ENCODE measurements at places on chromosomes 16 and 17. TPM values are rescaled to one million over a fixed set of nuclear protein-coding genes. Genes with fewer than 3 reads are reported as not detected.

GRCh38 chr16:89697161-89697615, 4.3 kb downstream of the SPATA2L start:
- H3K27ac ChIP-seq = no peak overlapping the region
- no peaks in the 10 kb centered on the region for H3K27me3 ChIP-seq
- no peak for DNase-seq
- H3K36me3 ChIP-seq = peaks cover 18% of the 10 kb centered on the region
- H3K4me3 ChIP-seq = no peak overlapping the region
- peaks cover 31% of the 10 kb centered on the region for H3K4me1 ChIP-seq

- no peaks in the 10 kb centered on the region for H3K27me3 ChIP-seq
- H3K36me3 ChIP-seq = no peaks in the 10 kb centered on the region
- no peak overlapping the region for H3K4me3 ChIP-seq
- peak overlapping the region; percentile 87 for H3K27ac ChIP-seq
Measured at GRCh38 chr17:64984181-64984580, 64.9 kb upstream of the LRRC37A3 start.

- H3K36me3 ChIP-seq = no peaks in the 10 kb centered on the region
- no peak overlapping the region for H3K4me3 ChIP-seq
- H3K27me3 ChIP-seq = no peaks in the 10 kb centered on the region
- H3K27ac ChIP-seq = no peak overlapping the region
Measured at GRCh38 chr17:28255616-28256015, 63.4 kb upstream of the TMEM97 start.

DNA sequence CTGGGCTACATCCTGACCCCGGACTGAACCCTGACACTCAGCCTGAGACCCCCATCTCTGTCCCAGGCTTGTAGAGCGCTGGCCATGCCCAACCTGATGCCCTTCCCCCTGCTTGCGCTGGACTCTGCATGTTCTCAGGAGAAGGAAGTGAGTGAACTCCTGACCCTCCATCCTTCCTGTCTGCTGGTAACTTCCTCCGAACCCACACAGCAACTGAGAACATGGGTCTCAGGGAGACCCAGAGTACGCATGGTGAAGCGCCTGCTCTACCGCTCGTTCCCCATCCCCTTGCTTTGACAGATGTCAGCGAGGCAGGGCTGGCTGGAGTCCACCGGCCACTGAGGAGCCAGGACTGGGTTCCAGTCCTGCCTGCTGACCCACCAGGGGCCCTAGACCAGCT, 6.1 kb downstream of the CAMKK1 start:
- peaks cover 37% of the 10 kb centered on the region for H3K36me3 ChIP-seq
- no peak for DNase-seq
- no peaks in the 10 kb centered on the region for H3K27me3 ChIP-seq
- no peak overlapping the region for H3K4me3 ChIP-seq
- H3K4me1 ChIP-seq = peaks cover 60% of the 10 kb centered on the region

DNA sequence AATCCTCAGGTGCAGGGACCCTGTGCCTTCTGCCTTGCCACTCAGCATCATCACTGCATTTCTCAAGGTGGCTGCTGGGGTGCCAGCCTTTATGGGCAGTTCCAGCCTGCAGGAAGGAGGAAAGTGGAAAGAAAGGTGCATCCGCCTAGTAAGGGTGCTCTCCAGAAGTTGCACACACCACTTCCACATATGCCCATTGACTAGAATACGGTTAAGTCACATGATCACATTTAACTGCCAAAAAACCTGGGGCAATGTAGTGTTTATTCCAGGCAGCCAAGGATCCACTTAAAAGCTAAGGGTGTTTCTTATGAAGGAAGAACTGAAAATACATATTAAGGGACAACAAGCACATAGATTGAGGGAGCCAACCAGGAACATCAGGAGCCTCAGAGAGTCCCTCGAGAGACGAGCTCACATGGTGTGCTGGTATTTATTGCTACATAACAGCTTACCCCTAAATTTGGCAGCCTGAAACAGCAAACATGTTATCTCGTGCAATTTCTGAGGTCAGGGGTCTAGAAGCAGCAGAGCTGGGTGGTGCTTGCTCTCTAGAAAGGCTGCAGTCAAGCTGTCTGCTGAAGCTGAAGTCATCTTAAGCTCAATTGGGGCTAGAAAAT, 52.0 kb upstream of the MMP2 start:
- no peak overlapping the region for H3K4me3 ChIP-seq
- H3K27ac ChIP-seq = peak overlapping the region; percentile 51
- H3K36me3 ChIP-seq = no peaks in the 10 kb centered on the region
- H3K27me3 ChIP-seq = no peaks in the 10 kb centered on the region
- no peak for DNase-seq
- peaks cover 4% of the 10 kb centered on the region for H3K4me1 ChIP-seq

GRCh38 chr16:67445913-67446907, 15.3 kb downstream of the HSD11B2 start:
- no peak for DNase-seq
- H3K36me3 ChIP-seq = peaks cover 9% of the 10 kb centered on the region

DNA sequence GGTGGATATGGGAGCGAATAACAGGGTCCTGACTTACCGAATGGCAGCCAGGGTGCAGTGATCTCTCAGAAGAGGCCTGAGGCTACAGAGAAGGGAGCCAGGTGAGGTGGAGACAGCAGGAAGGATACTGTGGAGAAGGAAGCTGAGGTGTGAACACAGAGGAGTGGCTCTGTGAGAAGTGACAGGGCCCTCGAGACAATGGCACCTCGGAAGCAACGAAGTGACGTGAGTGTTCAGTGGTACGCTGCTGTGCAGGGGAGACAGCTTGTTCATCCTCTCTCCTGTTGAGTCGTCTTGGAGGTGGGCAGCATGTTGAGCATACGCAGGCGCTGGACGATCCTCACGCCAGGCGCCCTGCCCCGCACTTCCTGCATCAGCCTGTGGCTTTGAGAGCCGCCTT, 390.3 kb downstream of the CPPED1 start:
- H3K4me3 ChIP-seq = no peak overlapping the region
- H3K27me3 ChIP-seq = no peaks in the 10 kb centered on the region
- H3K27ac ChIP-seq = no peak overlapping the region
- DNase-seq = no peak
- H3K36me3 ChIP-seq = peaks cover 4% of the 10 kb centered on the region
- H3K4me1 ChIP-seq = no peaks in the 10 kb centered on the region

- H3K36me3 ChIP-seq = no peaks in the 10 kb centered on the region
- no peak overlapping the region for H3K27ac ChIP-seq
- H3K4me1 ChIP-seq = no peaks in the 10 kb centered on the region
- H3K4me3 ChIP-seq = no peak overlapping the region
- DNase-seq = no peak
Measured at GRCh38 chr17:27870345-27870744, 22.8 kb downstream of the LYRM9 start.

GRCh38 chr16:86857807-86858206, 279.5 kb downstream of the FOXL1 start:
- no peaks in the 10 kb centered on the region for H3K36me3 ChIP-seq
- no peaks in the 10 kb centered on the region for H3K27me3 ChIP-seq
- H3K4me1 ChIP-seq = no peaks in the 10 kb centered on the region

- H3K4me1 ChIP-seq = peaks cover 15% of the 10 kb centered on the region
- no peaks in the 10 kb centered on the region for H3K36me3 ChIP-seq
- no peak overlapping the region for H3K4me3 ChIP-seq
- DNase-seq = no peak
Measured at GRCh38 chr17:50266384-50267073, 7.7 kb upstream of the TMEM92 start.

DNA sequence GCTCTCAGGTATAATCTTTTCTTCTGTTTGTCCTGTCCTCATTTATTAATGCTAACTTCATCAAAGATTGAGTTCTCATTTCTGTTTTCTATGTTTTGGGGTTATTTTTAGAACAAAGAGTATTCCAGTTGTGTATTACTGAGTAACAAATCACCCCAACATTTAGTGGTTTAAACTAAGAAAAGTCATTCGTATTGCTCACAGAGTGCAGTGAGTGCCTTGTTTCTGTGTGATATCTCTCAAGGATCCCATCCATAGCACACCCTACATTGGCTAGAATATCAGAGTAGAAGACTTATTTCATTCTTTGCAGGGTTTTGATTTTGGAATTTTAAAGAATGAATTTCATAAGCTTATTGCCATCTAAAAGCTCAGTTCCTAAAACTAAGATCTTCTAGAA, 72.1 kb downstream of the VMP1 start:
- H3K4me3 ChIP-seq = no peak overlapping the region
- peaks cover 16% of the 10 kb centered on the region for H3K4me1 ChIP-seq
- H3K27me3 ChIP-seq = no peaks in the 10 kb centered on the region
- H3K27ac ChIP-seq = peak overlapping the region; percentile 8
- peaks cover 12% of the 10 kb centered on the region for H3K36me3 ChIP-seq

DNA sequence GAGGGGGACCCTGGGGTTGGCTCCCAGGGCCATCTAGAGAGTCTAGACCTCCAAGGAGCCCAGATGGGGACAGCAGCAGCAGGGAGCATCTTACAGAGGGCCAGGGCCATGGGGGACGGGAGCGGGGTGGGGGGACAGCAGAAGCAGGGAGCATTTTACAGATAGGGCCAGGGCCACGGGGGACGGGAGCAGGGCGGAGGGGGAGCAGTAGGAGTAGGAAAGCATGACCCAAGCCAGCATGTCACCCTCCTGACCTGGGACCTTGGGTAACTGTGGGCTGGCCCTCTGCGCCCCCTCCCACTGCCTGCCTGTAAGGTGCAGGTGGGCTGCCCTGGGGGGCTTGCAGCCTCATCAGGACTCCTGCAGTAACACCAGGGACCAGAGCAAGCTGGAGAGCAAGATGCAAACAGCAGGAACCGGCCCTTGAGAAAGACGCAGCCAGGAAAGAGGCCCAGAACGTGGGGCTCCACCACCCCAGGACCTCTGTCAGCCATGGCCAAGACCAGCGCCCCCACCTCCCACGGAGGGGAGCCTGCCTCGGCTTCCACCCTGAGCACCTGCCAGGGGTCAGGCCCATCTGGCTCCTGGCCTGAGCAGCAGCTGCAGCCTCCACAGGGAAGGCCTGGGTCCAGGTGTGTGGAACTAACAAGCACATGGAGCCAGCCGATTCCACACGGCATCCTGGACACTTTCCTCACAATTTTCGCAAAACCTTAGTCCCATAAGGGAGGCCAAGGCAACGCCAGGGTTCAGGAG, 2.4 kb downstream of the ZNF598 start:
- H3K27me3 ChIP-seq = no peaks in the 10 kb centered on the region
- peak overlapping the region; percentile 94 for H3K27ac ChIP-seq
- H3K4me1 ChIP-seq = peaks cover 71% of the 10 kb centered on the region

- peaks cover 6% of the 10 kb centered on the region for H3K36me3 ChIP-seq
- peak overlapping the region; percentile 81 for H3K4me3 ChIP-seq
- H3K27ac ChIP-seq = peak overlapping the region; percentile 85
- no peak for DNase-seq
- peaks cover 42% of the 10 kb centered on the region for H3K4me1 ChIP-seq
Measured at GRCh38 chr16:2969545-2970521, 685 bp downstream of the PAQR4 start.

GRCh38 chr17:81527591-81528383, at the start of gene FSCN2:
FSCN2 (plus strand) TSS chr17:81528377; CDS start chr17:81528532, 155 bp downstream.
- no peak within 1 kb of the TSS for H3K4me3 ChIP-seq
- peaks cover 18% of the 10 kb centered on the region for H3K27me3 ChIP-seq
- no peak for DNase-seq
- no peak within 1 kb of the TSS for H3K27ac ChIP-seq
- no peaks in the 10 kb centered on the region for H3K4me1 ChIP-seq

The PRSS21 gene
- total RNA-seq = not detected

The ITGAX gene
- total RNA-seq = 0.87 TPM

The KRTAP4-9 gene
- not detected for total RNA-seq

The FGF11 gene
- 4.4 TPM for total RNA-seq

The PSME3 gene
- total RNA-seq = 121 TPM

The KRTAP4-6 gene
- total RNA-seq = not detected

The CCL5 gene
- total RNA-seq = 25.2 TPM
